ENCODE measurements at places on chromosomes 3 and 15.

- DNase-seq: no peak
Measured at GRCh38 chr3:59189526-59189925, 139.7 kb upstream of the CFAP20DC start.

DNA sequence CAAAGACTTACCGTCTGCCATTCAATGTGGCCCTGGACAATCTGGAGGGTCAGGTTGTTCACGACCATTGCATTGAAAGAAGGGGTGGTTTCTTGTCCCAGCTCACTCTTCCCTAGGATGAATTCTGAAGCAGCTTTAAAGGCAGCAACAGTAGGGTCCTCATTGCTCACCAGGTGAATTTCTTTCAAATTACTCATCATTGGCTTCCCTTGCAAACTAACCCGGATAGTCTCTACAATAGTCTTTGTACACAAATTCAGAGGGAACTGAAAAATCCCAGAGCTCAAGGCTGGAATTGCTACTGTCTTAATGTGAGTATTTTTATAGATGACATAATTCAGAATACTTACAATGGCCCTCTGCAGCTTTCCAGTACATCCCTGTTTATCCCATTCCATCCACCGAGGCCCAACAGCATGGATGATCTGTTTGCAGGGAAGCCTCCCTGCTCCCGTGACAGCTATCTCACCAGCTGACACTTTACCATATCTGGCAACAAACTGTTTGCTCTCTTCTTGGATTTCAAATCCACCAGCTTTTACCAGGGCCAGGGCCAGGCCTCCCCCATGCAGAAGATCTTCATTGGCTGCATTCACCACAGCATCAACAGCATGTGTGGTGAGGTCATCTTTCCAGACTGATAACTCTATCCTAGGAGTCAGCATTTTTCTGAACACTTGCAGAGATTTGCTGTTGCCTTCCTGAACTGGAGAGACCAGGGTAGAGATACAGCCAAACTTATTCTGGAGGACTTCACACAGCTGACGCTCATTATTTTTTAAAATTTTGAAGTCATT lies 8.6 kb downstream of the PARP9 start:
- no peak for DNase-seq

- no peak for DNase-seq
Measured at GRCh38 chr3:81462921-81463320, 298.5 kb downstream of the GBE1 start.

GRCh38 chr3:42096796-42097565 lies 5.8 kb downstream of the TRAK1 start:
- DNase-seq: peak; percentile 16

GRCh38 chr3:13475871-13476590 lies 4.1 kb upstream of the HDAC11 start:
- DNase-seq: no peak

DNA sequence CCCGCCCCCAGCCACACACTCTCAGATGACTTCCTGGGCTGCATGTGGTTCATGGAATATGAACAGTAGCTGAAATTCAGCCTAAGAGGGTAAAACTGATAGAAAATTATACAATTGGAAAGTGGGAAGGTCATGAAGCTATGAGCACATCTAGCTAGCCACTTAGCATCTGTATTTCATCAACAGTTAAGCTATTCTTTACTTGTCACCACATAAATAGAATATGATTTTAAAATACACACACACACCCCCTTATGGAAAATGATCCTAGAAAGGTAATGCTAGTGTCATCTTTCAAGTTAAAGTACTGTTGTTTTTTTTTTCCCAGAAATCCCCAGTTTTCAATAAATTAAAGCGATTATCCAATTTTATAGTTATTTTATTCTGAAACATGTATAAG lies 3.6 kb downstream of the MAP4 start:
- no peak for DNase-seq
